ENCODE measurements at places on chromosomes 7 and 10.

- no peak for DNase-seq
Observed at GRCh38 chr7:136710751-136711150, 157.7 kb upstream of the CHRM2 start.

DNA sequence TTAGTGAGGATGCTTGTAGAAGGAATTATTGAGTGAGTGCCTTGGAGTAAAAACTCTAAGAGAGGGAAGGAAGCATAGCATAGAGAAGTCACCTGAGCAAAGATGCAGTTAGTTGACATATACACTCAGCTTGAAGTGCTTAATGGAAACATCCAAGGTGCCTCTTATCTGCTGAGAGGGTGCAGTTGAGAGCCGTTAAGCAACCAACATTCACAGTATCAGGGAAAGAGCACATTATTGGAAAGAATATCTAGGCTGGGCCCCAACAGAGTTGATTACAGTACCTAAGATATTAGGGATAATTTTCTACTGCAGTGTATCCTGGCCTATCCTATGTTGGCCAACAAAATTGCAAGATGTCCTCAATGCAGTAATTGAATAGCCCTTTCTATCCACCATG is 302.0 kb downstream of the ETV1 start:
- no peak for DNase-seq

DNA sequence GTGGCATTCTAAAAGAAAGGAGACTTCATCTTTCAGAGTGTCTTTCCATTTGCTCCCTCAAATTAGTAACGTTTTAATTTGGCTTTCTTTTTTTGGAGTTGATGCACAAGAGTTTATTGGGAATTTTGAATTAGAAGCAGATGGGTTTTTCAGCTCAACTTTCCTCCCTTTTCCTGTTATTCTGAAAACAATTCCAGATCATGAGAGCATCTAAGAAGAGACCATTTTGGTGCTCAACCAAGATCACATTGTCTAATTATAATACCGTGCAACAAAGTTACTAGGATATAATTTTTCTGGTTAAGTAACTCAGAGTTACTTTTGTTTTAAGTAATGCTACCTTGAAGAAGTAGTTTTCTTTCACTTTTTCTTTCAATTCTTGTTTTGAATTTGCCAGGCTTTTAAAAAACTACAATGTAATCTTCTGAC is 396.6 kb upstream of the KLF6 start:
- no peak for DNase-seq

DNA sequence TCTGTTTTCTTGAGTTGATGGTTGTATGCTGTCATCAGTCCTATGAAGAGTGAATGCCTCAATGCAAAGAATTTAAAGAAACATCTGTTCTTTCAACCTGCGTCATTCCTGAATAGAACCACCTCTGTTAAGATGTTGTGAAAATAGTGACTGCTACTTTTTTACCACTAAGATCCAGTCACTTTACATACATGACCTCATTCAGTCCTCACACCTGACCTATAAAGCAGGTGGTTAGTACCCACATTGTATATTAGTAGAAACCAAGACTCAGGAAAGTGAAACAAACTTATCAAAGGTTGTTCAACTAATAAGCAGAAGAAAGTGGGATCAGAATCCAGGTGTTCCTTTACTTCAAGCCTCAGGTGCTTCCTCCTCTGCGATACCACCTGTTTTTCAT is 64.8 kb downstream of the ITGB8 start:
- no peak for DNase-seq

GRCh38 chr7:83579740-83580139 is 69.2 kb downstream of the SEMA3E start:
- no peak for DNase-seq

GRCh38 chr10:69089638-69090599 is 2.0 kb downstream of the SRGN start:
- DNase-seq, result peak; percentile 91

DNA sequence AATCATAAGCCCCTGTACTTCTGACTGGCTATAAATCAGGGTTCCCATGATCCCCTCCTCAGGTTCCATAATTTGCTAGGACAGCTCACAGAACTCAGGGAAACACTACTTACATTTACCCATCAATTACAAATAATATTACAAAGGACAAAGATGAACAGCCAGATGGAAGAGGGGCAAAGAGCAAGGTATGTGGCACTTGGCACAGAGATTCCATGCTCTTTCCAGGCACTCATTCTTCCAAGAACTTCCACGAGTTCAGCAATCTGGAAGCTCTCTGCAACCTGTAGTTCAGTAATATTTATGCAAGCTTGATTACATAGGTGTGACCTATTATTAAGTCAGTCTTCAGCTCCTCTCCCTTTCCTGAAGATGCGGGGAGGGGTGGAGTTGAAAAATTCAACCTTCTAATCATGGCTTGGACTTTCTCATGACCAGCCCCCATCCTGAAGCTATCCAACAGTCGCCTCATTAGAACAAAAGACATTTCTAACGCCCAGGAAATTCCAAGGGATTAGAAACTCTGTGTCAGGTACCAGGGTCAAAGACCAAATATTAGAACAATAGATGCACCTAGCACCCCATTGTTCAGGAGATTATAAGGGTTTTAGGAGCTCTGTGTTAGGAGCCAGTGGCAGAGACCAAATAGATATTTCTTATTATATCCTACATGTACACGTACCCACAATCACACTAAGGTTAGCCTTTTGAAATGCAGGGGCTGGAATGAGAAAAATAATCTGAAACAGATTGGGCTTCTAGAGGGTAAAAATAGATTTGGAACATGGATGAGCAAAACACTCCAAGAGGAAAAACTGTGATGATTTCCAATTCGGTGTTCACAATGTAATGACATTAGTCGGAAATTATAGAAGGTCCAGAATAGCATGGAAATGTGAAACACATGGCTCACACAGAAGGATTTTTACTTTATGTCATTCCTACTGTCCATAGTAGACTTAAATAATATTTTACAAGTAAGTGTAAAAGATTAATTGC is 7.0 kb downstream of the ANKMY2 start:
- DNase-seq, result no peak

DNA sequence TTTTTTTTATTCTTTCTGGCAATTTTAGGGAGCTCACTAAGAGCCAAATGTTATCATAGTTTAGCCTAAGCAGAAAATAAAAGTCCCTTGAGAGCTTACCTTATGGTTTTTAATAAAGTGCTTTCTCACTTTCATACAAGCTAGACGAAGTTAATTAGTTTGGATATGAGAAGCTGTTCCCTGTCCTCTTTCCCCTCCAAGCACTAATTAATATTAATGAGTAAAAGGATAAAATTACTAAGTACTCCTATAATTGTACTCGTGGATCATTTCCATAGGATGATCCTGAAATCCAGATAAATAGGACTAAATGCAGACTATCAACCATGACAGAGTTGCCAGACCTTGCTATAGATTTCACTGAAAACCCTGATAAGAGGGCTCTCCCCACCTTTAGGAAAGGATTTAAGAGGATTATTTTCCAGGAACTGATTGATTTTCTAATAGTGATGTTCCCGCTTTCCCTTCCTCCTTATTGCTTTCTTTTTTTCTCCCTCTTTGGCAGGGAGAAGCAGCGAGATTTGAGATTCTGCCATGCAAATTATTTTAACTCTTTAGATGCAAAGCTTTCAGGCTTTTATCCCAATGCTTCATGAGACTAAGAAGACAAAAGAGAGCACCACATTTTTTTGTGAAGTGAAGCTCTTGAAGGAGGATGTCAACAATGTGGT is 58.3 kb upstream of the HECW1 start:
- no peak for DNase-seq

- DNase-seq, result no peak
Observed at GRCh38 chr7:39709768-39710311, 86.5 kb downstream of the RALA start.

- DNase-seq, result no peak
Observed at GRCh38 chr10:90289037-90289436, 568.8 kb downstream of the HTR7 start.

DNA sequence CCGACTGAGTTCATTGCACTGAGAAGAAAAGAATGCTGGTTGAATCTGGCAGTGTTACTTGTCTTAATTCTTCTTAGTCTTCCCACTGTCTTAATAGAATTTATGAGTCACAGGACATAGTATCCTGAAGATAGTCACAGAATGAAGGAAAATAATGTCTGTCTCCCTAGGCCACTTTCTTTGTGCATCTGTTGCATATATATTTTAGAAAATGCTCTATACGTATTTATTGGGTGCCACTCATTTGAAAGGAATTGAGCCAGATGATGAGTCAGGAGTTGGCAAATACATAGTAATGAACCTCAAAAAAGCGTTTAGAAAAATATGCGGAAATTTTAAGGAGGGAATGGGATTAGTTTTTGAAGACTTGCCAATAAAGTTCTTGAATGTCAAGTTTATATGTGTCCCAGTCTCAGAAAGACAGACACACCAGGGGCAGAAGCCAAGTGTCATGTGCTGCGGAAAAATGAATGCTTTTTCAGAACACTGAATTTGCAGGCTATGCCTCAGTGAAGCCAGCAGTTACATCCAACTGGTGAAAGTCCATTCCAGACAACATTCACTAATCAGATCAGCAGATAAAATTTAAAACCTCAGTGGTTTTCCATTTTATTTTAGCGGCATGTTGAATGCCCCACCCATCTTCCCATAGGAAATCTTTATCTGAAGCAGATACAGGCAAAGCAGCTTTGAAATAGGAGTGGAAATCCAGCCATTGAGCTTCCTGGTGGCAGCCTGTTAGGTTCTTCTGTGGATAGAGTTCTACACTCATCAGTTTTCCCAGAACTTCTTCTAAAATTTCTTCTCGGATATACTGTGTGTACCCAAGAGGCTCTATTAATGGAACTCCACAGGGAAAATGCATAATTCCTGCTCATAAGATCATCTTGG is 308.4 kb downstream of the BICC1 start:
- DNase-seq, result no peak

GRCh38 chr7:150631084-150631826 is 930 bp downstream of the GIMAP6 start:
- DNase-seq, result peak; percentile 64

- DNase-seq, result no peak
Observed at GRCh38 chr7:47291461-47292081, 290.3 kb downstream of the TNS3 start.

GRCh38 chr10:79176949-79177602 is 108.3 kb downstream of the ZMIZ1 start:
- no peak for DNase-seq

DNA sequence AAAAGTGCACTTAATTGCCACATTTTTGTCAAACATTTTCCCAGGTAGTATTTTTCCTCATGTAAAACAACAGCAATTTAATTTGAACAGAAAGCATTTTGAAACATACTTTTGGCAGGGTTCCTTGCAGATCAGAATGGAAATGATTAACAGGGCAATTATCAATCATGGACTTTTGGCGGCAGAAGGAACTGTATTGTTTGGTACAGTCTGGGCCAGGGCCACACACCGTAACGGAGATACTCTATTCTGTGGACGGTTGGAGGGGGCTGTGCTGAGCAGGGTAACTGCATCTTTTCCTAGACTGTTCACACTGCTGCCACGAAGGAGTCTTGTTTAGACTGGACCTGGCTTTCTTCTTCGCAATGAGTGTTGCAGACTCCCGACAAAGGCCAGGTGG is 62.3 kb downstream of the EGFR start:
- no peak for DNase-seq

GRCh38 chr7:140390466-140391190 is 7.7 kb downstream of the SLC37A3 start:
- DNase-seq, result no peak

- no peak for DNase-seq
Observed at GRCh38 chr10:72595436-72595835, 30.4 kb downstream of the MICU1 start.

DNA sequence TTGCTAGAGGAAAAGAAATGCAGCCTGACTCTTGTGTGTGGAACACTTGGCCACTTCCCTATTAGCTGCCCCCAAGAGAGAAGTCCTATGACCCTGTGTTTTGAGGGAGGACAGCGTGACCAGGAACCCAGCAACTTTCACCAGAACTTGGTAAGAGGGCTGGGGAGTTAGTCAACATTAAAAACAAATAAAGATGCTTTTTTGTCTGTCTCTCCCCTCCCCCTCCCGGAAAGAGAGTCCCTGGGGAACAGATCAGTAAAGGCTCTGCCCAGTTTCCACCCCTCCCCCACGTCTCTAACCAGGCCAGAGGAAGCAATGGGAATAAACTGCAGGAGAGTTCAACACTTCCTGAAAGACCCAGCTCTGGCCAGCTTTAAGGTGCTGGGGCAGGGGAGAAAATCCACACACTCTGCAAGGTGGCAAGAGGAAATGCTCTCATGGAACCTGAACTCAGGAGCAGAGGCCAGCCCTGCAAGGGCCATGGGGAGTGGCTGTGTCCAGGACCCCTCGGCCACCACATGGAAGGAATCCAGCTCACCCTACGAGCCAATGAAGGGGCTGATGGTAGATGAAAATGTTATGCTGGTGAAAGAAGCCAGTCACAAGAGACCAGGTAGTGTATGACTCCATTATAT is 21.5 kb downstream of the SH3PXD2A start:
- DNase-seq, result no peak
